ENCODE measurements at places on chromosomes 2 and 18.

GRCh38 chr18:65755616-65756015 lies 4.8 kb downstream of the CDH7 start:
- DNase-seq: no peak

GRCh38 chr2:128547667-128548066 lies 229.0 kb upstream of the HS6ST1 start:
- DNase-seq: no peak

GRCh38 chr2:172928756-172929155 lies 146.9 kb upstream of the MAP3K20 start:
- DNase-seq: no peak

DNA sequence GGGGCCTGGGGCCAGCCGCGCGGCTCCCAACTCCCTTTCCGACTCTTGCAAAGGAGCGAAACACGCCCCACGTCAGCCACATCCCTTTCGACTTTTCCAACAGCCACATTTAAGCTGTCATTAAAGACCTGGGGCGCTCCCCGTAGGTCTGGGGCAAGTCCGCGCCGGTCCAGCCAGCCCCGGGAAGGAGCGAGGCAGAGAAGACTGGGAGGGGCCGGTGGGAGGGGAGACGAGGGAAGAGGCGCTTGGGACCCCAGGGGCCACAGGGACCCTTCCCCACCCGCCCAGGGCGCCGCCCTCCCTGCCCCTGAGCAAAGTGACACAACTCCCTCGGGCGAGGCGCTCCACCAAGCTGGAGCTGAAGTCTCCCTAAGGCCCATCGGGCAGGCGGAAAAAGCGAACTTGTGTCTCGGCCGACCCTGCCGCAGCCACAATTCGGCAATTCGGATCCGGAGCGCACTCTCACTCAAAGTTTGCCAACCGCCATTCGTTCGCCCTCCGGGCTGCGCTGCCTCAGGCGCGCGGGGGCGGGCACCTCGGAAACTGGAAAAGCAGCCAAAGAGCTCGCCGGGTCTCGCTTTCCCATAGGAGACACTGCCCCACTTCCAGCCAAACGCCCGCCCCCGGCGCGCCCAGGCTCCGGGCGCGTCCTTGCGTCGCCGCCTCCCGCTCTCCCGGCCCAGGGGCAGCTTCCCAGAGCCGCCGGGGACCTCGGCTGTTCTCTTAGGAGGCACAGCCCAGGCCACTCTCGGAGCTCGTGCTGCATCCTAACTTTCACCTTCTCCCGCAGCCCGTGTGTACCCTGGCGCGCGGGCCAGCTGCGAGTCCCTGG lies 1.1 kb upstream of the KCTD1 start:
- peak; percentile 40 for DNase-seq

DNA sequence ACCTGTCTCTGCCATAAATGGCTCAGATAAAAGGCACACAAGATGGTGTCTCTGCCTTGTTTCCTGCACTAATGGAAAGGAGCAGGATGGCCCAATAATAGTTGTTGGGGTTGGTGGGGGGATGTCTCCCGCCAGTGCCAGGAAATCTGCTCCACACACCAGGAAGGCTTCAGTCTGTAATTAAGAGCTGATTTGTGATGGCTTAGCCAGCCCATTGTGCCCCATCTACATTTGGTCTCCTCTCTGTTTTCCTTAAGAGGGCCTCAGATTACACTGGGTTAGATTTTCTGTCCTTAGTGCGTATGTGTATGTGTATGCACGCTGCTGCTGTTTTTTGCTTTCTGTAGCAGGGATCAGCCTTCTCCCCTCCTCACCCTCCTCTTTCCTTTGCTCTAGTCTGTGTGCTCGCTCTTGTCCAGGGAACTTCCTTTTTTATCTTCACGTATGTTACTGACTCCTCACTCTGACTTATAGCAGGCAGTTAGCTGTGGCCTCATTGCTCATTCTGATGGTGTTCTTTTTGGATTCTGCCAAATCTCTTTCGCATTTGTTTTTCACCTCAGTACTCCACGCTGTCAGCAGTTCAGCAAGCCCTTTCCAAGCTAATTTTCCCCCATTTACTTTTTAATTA lies 33.4 kb upstream of the MGAT5 start:
- DNase-seq: no peak

- no peak for DNase-seq
Measured at GRCh38 chr2:100745604-100746003, 74.3 kb upstream of the NPAS2 start.

DNA sequence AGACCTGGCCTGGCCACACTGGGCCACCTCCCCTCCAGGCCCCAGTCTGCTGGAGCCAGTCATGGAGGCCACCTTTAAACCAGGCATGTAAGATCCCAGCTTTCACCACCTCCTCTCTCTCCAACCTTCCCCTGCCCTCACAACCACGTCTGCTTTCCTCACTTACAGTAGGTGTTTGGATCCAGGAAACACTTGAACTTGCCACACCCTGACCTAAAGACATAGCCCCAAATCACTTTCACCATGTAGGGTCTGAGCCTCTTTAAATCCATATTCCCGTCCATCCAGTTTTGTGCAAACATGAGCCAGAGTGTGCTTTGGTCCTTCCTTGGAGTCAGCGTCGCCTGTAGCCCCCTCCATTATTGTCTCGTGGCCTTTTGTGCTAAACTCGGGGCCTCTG lies 66.8 kb downstream of the NRP2 start:
- DNase-seq: no peak

DNA sequence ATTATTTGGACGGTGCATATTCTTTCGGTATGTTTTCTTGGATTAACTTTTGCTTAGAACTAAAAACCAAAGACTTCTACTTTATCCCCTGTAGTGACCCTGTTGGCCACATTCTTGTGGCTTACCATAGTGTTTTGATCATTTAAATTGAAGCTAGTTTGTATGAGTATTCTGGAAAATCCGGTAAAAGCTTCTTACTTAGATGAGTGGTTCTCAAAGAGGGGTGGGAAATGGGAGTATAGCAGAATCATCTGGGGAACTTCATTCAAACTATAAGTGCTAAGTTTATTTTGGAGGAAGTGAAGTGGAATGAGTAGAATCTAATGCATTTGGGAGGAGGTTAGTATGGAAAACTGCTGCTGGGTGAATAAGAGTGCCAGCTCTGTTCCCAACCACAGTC lies 3.8 kb downstream of the PPP1CB start:
- no peak for DNase-seq

GRCh38 chr2:217993138-217993537 lies 9.7 kb downstream of the TNS1 start:
- no peak for DNase-seq

DNA sequence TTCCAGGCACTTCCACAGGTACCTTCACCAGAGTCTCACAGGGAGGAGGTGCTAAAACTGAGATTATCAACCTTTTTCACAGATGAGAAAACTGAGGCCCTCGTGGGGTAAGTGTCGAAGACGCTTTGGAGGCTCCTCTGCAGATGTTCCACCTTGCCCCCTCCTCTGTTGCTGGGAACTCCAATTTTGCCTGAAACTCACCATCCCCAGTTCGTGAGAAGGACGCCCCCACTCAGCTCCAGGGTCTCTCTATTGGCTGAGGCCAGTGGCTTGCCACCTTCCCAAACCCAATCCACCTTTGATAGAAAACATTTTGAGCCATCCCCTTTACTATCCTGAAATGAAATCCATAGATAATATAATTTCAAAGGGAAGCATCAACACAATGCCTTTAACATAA lies 109.1 kb downstream of the CYP26B1 start:
- DNase-seq: no peak

- DNase-seq: no peak
Measured at GRCh38 chr2:3365219-3365618, 12.4 kb downstream of the EIPR1 start.

DNA sequence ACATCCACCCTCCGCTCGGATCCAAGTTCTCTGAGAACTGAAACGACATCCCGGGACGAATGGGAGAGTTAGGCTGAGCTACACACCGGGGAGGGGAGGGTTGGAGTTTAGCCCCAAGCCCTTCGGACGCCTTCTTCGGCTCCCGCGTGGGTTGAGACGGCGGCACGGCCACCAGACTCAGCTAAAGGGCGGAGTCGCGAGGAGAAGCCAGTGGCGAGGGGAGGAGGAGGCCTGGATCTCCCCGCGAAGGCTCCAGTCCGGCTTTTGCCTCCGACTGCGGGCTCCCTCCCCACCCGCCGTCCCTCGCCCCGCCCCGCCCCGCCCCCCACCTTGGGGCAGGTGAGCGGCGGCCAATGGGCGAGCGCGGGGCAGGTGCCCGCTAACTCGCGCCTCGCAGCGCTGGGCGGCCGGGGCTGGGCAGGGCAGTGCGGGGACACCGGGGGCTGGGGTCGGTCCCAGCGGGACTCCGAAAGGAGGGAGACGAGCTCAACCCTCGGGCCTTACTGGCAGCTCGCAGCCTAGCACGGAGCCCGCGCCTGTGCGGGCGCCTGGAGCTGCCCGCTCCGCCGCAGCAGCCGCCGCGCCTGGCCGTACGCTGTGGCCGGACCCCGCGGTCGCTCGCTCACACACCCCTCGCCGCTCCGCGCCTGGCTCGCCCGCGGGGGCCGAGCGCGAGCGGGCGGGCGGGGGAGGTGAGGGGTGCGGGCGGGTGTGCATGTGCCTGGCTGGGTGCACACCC lies at the start of gene EMX1:
EMX1 (plus strand) TSS at position 382 of the 739 bp plus-strand sequence; CDS start at position 716, 334 bp downstream.
- no peak for DNase-seq

Data from GM12891 (cell line).